ENCODE measurements at places on chromosomes 11 and 22.

DNA sequence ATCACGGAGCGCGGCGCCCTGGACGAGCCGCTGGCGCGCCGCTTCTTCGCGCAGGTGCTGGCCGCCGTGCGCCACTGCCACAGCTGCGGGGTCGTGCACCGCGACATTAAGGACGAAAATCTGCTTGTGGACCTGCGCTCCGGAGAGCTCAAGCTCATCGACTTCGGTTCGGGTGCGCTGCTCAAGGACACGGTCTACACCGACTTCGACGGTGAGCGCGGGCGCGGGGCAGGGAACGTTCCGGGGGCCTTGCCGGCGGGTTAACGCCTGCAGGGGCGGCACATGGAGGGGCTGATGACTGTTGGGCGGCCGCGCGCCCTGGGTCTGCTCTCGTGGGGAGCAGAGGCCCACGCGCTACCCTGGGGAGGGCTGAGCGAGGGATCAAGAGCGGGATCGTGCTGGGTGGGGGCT, 1.0 kb downstream of the PIM3 start:
- DNase-seq: peak; percentile 42

- DNase-seq: peak; percentile 18
These were observed 44.4 kb downstream of the SVIP start for GRCh38 chr11:22785251-22785650.

DNA sequence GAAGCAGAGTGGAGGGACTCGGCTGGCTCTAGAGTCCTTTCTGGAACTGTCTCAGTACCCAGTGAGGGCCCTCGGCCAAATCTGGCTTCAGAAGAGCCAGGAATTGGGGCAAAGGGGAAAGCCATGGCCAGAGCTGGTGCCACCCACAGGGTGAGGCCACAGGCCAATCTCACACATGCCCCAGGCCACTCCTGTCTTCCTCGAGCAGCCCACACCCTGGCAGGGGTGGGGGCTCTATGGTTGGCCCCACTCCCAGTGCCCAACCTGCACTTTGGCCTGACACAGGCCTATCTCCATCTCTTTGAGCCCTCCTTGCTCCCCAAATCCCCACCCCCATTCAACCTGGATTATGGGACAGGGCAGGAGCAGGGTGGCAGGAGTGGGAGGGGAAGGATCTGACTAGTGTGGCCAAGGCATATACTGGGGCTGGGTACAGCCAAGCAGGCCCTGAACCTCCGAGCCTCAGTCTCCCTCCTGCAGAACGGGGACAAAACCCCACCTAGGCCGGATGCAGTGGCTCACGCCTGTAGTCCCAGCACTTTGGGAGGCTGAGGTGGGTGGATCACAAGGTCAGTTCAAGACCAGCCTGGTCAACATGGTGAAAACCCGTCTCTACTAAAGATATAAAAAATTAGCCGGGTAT, 6.9 kb downstream of the TST start:
- no peak for DNase-seq

DNA sequence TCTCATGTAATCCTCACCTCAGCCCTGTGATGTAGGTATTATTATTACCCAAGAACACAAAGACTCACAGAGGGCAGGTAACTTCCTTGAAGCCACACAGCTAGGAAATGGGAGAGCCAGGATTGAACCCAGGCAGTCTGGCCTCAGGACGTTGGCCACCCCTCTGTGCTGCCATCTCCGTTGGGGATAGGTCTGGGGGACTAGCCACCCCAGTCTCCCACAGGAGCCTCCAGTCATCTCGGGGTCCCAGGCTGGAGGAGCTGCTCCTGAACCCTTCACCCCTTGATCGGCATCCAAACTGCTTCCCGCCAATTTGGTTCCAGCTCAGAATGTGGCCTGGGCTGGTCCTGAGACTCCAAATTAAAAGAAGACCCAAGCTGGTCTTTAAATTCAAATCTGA, 10.4 kb upstream of the TCF20 start:
- DNase-seq: no peak

GRCh38 chr22:24440718-24441405, 13.5 kb downstream of the ADORA2A start:
- no peak for DNase-seq

DNA sequence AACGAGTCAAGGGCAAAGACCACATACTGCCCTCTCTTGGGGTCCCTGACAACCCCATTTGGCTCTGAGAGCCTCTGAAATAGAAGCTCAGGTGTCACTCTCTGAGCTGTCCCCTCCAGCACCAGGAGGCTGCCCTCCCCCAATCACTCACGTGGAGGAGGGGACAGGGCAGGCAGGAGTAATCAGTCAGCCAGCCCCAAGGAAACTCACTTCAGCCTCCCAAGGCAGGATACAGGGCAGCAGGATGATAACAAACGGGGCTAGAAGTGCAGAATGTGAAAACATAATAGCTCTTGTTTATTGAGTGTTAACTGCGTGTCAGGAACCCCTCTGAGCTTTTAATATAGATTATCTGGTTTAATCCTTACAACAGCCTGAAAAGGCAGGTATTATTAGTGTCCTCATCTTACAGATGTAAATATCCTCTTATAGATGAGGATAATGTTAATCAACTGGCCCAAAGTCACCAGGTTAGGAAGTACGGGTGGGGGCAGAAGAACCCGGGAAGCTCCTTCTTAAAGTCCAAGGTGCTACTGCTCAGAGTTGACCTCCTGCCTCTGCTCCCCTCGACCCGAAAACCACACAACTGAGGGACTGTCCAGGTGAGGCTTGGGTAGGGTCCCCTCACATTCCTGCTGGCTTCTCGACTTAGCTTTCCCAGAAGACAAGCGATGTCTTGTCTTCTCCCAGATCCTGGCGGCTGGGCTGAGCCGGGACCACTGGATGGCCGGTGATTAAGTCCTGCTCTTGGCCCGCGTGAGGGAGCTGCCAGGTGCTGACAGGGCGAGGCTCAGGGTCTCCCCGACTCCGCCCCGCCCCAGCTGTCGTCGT, 2.7 kb downstream of the CHRM4 start:
- no peak for DNase-seq

DNA sequence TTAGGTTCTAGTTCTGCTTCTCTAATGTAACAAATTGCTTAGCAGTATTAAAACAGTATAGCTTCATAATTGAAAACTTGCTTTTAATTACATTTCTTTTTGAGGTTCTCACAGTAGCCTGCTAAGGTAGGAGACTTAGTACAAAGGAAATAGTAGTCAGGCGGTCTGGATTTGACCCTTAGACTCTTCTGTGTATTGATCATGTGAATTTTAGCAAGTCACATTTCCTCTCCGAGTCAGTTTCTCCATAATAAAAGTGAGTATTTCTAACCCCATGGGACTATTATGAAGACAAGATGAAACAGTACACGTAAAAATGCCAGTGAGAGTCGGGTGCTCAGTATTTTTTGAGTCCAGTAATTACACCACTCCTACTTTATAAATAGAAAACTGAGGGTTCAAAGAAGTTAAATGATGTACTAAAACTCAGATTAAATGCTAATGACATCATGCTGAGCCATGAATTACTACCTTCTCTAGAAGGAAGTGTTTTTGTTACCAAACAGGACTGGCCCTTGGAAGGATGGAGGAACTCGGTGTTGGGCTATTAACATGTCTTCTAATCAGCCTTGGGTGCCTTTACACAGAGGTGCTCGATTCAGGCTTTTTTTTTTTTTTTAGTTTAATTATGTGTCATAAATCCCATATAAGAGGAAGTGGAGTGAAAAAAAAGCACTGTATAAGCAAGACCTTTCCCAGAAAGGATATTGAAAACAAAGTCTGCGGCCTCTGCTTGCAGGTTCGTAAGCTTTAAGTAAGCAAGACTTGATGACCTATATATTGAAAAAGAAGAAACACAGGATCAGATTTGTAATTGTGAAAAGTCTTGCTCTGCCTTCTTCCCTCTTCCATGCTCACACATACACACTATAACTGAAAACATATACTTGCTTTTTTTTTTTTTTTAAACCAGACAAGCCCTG, 109.0 kb downstream of the EMSY start:
- DNase-seq: no peak
